ENCODE measurements at places on chromosomes 2 and 18.

DNA sequence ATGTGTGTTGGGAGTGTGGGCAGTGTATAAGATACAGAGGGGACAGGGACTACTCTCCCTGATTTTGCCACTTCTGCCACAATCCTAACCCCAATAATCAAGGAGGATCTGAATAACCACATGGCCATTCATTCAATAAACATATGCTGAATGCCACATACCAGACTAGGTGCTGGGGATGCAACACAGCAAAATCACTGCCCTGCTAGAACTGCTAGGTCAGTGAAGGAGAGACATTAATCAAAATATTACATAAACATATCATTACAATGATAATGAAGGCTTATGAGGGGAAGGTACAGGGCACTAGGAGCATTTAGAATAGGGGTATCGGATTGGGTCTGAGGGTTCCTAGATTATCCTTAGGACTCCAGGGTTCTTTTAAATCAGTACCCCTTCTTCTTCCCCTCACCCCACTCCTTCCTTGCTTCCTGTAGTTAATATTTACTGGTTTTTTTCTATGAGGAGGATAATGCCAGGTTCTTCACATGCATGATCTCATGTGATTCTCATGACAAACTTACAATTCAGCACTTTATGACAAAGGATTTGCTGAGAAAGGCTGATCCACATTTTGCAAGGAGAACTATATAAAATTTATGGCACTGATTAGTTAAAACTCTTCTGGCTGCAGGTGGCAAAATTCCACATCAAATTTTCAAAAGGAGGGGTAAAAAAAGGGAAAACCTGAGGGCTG, 56.4 kb upstream of the PCBP1 start:
- DNase-seq, result no peak

DNA sequence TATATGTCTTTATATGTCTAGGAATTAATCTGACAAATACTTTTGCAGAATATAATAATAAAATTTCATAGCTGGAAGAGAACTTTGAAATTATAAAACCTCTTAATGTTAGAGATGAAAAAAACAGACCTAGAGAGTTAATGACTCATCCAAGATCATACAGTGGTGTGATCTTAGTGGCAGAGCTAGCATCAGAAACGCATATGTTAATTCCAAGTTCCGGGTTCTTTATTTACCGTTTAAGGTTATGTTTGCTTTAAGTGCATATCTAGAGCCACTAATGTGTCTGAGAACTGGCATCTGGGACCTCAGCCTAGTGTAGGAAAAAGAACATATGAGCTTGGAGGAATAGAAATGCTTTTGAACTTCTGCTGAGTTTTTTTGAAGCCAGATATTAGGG, 24.3 kb downstream of the CERS6 start:
- DNase-seq, result no peak

DNA sequence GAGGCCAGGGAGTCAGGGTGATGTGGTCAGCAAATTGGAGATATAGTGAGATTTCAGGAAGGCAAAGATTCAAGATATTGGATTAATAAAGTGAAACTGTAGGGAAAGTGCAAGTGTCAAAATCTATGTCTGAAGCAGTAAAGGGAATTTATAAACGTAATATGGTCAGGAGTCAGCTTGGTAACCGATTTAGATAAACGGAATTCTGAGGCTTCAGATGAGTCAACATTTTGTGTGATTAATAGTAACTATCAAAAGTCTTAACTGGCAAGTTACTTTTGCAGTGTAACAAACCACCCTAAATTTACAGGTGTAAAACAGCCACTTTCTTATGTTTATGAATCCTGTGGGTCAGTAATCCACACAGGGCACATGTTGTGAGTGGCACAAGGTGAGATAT, 10.9 kb downstream of the MTX2 start:
- no peak for DNase-seq

DNA sequence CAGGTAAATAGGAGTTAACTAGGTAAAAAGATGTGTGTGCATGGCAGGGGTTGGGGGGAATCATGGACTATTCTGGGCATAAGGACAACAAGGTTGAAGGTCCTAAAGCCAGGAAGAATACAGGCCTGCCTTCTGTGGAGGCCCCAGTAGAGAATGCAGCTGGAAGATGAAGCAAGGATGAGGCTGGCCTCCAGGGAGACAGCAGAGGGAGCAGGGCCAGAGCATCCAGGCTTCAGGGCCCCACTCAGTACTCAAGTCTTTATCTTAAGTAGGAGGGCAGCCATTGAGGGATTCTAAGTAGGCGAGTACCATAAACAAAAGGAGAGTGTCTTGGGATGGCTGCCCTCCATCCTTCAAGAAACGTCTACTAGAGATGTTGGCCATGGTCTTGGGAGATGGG, 101.8 kb upstream of the APCDD1 start:
- no peak for DNase-seq

DNA sequence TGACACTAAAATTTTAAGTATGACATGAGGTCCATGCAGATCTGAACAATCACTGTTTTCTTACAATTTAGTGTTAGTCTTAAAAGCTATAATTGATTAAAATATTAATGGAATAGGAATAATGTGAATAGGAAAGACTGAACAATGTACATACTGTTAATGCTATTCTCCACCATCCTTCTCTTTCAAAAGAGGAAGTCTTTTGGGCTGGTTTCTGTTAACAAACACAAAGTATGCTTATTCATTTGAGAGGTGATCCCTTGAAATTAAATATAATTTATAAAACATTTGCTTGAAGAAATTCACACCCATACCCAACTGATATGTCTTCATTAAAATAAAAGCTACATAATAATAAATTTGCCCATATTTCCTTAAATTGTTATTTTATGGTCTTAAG, 2.3 kb downstream of the STPG4 start:
- DNase-seq, result no peak

- DNase-seq, result peak; percentile 63
Measured at GRCh38 chr2:82790206-82791021, 1668.7 kb downstream of the SUCLG1 start.

GRCh38 chr2:204496779-204497178, 48.5 kb upstream of the PARD3B start:
- DNase-seq, result no peak

GRCh38 chr2:147108548-147108947, 736.3 kb upstream of the ACVR2A start:
- no peak for DNase-seq

GRCh38 chr2:3279236-3279960, 98.2 kb downstream of the EIPR1 start:
- DNase-seq, result no peak

- no peak for DNase-seq
Measured at GRCh38 chr2:189512879-189513278, 67.7 kb downstream of the SLC40A1 start.

- no peak for DNase-seq
Measured at GRCh38 chr2:126686841-126687485, 31.0 kb downstream of the GYPC start.

DNA sequence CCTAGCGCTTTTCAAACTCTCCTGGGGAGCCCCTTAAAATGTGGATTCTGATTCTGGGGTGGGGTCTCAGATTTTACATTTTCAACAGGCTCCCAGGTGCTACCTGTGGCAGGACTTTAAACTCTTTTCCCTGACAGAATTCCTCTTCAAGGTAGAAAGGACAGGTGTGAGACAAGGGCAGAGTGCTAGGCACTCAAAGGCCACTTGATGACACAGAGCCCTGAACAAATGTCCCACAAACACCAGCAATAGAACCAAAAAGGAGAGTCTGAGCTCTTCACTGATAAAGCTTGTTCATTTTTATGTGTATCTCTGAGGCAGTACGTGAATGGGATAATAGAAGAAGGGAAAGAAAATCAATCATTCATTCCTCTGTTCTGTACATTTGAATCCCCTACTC, 77.7 kb upstream of the PELI1 start:
- DNase-seq, result no peak

GRCh38 chr2:136713739-136714138, 51.6 kb upstream of the THSD7B start:
- no peak for DNase-seq

GRCh38 chr2:290090-290722, 2.3 kb upstream of the ALKAL2 start:
- DNase-seq, result peak; percentile 90

- peak; percentile 12 for DNase-seq
Measured at GRCh38 chr18:36035253-36035652, 32.1 kb downstream of the RPRD1A start.

DNA sequence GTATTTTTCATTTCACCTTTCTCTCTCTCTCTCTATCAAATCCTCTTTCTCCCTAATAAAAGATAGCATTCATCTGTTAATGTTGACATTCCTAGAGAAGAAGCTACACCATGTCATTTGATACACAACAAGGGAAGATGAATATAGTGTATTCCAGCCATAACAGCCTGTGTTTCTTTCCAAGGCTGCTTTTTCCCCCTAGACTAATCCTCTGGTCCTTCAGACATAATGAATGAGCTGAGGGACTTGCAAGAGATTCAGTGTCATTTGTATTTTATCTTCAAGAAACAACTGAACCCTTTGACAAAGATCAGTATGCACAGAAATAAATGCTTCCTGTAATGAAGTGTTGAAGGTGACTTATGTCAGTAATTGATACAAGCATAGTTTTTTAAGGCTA, 284.0 kb upstream of the NXPH2 start:
- no peak for DNase-seq

DNA sequence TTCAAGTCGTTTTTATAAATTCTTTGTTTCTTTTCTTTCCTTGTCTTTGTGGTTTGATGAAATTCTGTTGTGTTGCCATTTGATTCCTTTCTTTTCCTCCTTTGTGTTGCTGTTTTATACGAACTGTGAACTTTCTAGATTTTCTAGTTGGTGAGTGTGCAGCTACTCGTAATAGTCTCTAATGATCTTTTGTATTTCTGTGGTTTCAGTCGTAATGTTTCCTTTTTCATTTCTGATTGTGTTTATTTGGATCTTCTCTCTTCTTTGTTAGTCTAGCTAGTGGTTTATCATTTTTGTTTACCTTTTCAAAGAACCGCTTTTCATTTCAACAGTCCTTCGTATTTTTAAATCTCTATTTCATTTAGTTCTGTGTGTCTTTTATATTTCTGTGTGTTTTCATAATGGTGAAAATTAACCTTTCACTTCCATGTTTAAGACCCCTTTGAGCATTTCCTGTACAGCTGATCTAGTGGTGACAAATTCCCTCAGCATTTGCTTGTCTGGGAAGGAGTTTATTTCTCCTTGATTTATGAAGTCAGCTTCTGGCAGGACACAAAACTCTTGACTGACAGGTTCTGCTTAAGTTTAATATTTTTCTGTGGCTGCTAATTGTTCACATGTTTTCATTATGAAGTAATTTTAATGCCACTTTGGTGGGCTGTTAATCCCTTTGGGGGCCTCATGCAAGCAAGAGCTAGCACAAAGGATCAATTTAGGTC, 16.2 kb upstream of the MALT1 start:
- DNase-seq, result no peak

- DNase-seq, result no peak
Measured at GRCh38 chr2:239285071-239285931, 115.5 kb downstream of the HDAC4 start.

DNA sequence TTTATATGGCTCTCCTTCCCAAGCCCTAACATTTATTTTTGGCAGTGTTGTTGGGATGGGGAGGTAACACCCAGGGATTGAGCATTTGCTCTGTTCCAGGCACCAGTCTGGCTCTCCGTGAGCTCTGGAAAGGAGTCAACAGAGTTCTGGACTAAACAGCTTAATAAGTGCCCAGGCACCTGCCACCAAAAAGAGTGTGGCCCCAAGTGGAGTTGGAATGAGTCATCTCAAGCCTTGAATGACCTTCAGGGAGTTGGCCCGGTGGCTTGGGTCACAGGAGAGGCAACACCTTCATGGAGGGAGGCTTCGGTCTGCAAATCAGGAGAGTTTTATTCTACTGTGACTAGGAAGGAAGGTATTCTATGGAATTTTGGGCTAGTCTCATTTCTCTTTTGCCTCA, 203.2 kb downstream of the DLGAP1 start:
- no peak for DNase-seq

- no peak for DNase-seq
Measured at GRCh38 chr2:181143790-181144300, 163.4 kb downstream of the UBE2E3 start.

- DNase-seq, result no peak
Measured at GRCh38 chr2:178482437-178482836, 2.2 kb downstream of the PLEKHA3 start.

GRCh38 chr2:2571301-2572150, 240.5 kb upstream of the MYT1L start:
- no peak for DNase-seq

GRCh38 chr2:36413218-36413617, 57.6 kb downstream of the CRIM1 start:
- DNase-seq, result no peak

DNA sequence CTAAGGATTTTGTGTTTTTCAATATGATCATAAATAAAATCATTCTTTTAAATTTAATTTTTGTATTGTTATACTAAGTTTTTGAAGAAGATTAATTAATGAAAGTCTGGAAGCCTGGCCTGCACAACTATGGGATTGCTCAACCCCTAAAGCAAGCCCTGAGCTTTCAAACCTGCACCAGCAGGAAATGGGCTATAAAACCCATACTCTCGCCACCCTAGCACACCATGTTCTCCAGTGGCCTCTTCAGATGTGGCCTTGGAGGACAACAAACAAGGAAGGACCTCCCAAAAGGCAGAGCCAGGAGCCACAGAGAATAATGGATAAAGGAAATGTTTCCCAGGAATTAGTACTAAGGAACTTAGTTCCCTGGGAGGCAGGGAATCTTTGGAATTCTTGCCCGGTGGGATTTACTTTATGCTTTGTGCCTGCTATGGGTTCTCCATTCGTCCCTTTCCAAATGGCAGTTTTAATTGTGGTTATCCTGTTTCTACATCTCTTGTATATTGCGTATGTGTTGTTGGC, 212.5 kb downstream of the ZFP36L2 start:
- DNase-seq, result no peak

DNA sequence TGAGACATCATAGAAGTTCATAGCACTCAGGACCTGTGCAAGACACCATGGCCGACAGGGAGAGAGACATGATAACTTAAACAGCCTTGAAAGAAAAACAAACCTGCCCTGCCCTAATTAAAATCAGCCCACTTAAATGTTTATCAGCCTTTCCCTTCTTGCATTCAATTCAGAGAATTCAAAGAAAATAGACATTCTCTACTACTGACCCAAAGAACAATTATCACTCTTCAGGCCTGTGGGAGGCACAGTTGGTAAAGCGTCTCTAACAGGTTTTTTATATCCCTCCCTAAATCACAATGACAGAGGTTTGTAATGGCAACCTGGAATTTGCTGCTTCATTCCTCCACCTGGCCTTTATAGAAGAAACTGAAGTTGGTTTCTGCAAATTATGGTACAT, 1.7 kb downstream of the CDK15 start:
- DNase-seq, result no peak

DNA sequence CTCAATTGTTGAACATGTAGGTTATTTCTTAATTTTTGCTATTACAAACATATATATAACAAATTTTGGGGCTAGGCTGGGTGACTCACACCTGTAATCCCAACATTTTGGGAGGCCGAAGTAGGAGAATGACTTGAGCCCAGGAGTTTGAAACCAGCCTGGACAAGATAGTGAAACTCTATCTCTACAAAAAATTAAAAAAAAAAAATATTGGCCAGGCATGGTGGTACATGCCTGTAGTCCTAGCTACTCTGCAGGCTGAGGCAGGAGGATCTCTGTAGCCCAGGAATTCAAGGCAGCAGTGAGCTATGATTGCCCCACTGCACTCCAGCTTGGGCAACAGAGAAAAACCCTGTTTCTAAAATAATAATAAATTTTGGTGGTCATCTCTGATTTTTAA, 23.5 kb downstream of the SLC4A1AP start:
- no peak for DNase-seq
